ENCODE measurements at places on chromosomes 12 and 14.
A peak's percentile ranks its signal among the peaks of the same experiment; 100 is the strongest.

- no peak for DNase-seq
Measured at GRCh38 chr12:18446061-18446644, 184.8 kb downstream of the PIK3C2G start.

DNA sequence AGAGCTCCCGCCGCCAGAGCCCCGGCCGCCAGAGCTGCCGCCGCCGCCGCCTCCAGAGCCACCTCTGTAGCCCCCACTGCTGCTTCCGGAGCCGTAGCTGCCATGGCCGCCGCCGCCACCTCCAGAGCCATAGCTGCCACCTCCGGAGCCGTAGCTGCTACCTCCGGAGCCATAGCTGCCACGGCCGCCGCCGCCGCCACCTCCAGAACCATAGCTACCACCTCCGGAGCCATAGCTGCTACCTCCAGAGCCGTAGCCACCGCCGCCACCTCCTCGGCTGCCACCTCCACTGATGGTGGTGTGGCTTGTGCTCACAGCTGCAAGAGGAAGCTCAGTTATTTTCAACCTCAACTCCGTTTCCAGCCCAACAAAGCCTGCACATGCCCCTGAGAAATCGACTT lies 4.9 kb downstream of the KRT1 start:
- DNase-seq, result no peak

DNA sequence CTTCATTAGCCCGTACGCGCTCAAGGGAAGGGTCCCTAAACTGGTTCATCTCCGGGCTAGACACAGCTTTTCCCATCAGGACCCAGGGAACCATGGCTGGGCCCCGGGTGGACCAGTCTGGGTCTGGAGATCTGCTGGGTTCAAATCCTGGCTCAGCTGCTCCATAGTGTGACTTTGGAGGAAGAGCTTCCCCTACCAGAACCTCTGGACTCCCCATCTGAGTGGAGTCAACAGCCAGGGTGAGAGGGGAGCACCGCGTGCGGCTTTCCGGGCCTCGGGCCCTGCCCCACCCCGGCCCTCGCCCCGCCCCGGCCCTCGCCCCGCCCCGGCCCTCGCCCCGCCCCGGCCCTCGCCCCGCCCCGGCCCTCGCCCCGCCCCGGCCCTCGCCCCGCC lies 41.2 kb downstream of the BEGAIN start:
- DNase-seq, result peak; percentile 36

GRCh38 chr12:21655591-21655990 lies 2.1 kb downstream of the LDHB start:
- DNase-seq, result no peak

- no peak for DNase-seq
Measured at GRCh38 chr12:25581067-25581466, 28.0 kb upstream of the LMNTD1 start.

- no peak for DNase-seq
Measured at GRCh38 chr12:54448344-54448743, 25.1 kb downstream of the GTSF1 start.

- peak; percentile 10 for DNase-seq
Measured at GRCh38 chr12:43407816-43408645, 144.0 kb downstream of the ADAMTS20 start.

DNA sequence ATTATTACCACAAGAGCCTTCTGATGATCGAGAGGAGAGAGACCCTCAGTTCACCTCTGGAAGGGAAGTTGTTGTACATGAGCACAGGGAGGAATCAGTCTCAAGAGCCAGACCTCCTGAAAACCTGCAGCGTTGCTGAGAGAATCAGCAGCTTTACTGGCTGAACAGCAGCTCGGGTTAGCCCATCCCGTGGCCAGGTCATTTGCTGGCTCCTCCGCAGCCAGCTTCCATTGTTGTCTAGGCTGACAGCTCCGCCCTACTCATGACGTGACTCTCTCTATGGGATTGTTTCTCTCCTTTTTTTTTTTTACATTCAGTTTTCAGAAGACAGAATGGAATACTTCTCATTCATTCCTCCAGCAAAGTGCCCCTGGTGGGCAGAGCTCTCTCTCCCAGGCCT lies 69.9 kb downstream of the TGFB3 start:
- DNase-seq, result no peak

All from stomach (tissue), 19 donors.